Gastroesophageal sphincter (tissue), 4 donors: ENCODE measurements at places on chromosomes 2 and 18. TPM values are rescaled to one million over a fixed set of nuclear protein-coding genes. Genes with fewer than 3 reads are reported as not detected.

- no peak for ATAC-seq
Measured at GRCh38 chr2:112597537-112598322, 13.3 kb downstream of the CHCHD5 start.

GRCh38 chr18:78984941-78985784, 5.5 kb downstream of the SALL3 start:
- no peak for ATAC-seq

DNA sequence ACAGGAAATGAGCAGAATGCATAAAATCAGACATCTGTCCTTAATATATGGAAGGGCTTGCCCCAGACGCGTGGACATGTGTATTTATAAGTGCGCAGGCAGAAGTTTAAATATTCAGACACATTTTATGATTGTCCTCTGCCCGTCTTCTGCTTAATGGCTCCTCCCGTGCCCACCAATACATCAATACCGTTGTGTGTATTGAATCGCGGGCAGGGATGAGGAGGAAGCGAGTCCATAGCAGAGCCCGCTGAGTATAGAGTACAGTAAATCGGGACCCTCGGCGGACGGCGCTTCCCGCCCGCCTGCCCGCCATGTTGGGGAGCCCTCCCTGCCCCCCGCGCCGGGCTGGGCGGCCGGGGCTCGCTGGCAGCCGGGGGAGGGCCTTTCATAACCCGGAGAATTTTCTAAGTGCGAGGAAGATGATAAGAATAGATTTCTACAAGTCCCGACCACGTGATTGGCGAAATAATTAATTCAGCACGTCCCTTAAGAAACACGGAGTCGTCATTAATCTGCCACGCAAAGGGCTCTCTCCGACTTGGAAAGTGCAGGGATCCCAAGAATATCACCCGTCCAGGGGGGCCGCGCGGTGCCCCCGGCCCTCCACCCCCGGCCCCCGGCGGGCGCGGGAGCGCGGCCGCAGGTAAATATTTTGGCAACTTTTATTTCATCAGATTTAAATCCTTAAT, at the start of gene HOXD3:
HOXD3 (plus strand) TSS at position 501 of the 692 bp plus-strand sequence. CDS start 11,808 bp downstream, outside the sequence.
- no peak for ATAC-seq

DNA sequence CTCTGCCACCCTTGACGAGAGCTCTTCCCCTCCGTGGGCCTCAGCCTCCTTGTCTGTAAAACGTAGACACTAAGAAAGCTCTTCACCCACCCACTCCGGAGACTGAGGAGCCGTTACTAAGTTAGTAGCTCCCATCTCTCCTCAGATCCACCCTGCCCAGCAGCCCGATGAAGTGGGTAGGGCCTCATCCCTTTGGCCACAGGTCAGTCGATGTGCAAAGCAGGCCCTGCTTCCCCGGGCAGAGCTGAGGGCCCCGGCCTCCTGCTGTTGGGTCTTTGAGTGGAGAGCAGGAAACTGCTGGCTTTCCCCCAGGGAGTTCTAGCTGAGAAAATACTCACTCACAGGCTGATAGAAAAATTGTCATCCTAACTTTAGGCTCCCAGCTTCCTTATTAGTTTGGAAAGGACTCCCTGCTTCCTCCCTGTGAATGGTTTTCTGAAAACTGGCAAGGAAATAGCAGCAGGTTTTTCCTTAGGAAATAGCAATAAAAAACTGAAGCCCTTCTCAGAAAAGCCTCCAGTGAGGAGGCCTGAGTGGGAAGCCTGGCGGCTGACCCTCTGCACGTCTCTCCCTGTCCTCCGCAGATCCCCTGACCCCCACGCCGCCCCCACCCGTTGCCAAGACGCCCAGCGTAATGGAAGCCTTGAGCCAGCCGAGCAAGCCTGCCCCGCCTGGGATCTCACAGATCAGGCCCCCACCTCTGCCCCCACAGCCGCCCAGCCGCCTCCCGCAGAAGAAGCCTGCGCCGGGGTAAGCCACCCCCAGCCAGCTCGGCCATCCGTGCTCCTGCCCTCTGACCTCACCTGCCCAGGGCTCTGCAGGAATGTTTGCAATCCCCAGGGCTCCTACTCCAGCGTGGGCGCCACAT, 30.2 kb downstream of the ITGB1BP1 start:
- peak; percentile 47 for ATAC-seq

- peak; percentile 85 for ATAC-seq
Measured at GRCh38 chr2:231530099-231531011, at the start of gene NMUR1. NMUR1 (minus strand) TSS chr2:231530445; CDS start chr2:231530361, 84 bp downstream.

DNA sequence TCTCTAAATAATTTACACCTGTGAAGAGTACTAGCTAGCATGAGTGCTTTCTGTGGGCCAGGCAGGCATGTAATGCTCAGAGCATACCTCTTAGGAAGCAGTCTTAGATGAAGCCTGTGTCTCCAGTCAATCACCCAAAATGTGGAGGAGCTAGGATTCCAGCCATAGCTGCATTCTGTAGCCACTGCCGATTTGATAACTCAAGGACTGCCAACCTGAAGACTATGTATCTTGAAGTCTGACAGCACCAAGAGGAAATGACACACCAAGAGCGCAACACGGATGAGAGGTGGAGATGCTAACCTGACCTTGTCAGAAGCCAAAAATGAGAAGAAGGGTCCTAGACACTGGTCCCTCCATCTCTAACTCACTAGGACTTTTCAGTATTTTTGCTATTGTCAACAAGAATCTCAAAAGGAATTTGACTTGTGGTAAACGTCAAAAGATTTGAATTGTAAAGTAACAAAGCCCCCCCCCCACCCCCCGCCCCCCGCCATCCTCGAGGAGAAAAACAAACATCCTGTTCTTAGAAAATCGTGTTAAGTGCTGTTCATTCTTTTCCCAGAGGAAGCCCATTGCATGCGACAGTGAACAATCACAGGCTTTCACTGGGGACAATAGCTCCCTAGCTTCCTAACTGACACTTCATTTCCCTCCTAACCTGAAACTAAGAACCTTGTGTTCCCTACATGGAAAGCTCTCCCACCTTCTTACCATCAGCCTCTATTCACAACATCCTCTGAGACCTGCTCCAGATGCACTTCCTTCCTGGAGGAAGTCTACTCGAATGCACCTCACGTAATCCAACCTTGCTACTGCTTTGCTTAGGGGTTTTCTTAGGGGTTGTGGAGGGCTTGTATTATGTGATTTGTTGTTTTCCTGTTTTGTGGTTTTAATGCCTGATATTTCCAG, 14.7 kb downstream of the CDC42EP3 start:
- peak; percentile 34 for ATAC-seq

DNA sequence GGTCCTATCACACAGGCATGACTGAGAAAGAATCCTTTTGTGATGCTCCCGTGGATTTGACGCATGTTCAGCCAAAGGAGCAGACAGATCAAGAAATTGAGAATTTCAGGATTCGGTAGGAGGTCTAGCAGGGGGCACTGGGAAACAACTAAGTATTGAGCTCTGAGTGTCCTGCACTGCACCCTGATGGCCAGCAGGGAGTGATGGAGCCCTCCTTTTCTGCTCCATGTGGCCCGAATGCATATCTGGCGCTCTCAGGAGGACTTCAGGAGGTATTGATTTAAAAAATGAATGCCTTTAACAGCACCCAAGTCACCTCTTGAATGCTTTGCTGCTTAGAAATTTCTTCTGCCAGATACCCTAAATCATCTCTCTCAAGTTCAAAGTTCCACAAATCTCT, 58.0 kb downstream of the ZNF519 start:
- ATAC-seq: no peak

DNA sequence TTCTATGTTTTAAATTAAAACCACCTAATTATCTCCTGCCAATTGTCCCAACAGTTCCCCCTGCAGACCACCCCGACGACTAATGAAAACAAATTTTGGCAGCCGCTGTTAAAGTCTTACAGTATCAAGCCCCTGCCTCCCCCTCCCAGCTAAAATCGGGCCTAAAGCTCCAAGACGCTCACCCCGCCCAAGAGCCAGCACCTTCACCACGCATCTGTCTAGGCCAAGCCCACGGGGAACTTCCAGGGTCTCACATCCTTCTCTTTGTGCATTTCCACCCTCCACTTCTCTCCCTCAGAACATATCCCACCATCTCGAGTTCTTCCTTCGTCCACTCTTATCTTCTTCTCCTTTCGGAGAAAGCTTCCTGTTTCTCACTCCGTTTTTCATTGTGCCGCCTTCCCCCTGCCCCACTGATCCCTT, 445 bp downstream of the PRPF40A start:
- ATAC-seq: no peak

DNA sequence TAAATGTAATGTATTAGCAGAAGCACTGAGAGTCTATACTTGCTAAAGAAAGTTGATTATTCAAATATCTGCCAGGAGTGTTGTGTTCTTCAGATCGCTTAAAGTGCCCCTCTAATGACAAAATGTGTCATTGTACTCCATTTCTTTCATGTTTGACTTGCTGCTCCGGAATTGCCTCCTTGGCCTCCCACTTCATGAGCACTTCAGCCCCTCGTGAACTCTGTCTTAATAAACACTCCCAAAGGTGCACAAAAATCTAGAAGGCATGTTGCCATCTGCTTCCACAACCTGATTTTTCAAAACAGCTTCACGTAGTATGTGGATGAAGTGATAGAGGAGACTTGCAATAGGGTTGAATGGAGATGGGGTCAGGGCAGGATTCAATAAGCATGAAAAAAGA, 396.1 kb downstream of the TDRD15 start:
- ATAC-seq: no peak

- no peak for ATAC-seq
Measured at GRCh38 chr2:186757009-186757408, 63.1 kb downstream of the FAM171B start.

- no peak for ATAC-seq
Measured at GRCh38 chr2:28250006-28250405, 142.7 kb upstream of the FOSL2 start.

GRCh38 chr2:28528206-28528605, 32.3 kb downstream of the PLB1 start:
- ATAC-seq: no peak

DNA sequence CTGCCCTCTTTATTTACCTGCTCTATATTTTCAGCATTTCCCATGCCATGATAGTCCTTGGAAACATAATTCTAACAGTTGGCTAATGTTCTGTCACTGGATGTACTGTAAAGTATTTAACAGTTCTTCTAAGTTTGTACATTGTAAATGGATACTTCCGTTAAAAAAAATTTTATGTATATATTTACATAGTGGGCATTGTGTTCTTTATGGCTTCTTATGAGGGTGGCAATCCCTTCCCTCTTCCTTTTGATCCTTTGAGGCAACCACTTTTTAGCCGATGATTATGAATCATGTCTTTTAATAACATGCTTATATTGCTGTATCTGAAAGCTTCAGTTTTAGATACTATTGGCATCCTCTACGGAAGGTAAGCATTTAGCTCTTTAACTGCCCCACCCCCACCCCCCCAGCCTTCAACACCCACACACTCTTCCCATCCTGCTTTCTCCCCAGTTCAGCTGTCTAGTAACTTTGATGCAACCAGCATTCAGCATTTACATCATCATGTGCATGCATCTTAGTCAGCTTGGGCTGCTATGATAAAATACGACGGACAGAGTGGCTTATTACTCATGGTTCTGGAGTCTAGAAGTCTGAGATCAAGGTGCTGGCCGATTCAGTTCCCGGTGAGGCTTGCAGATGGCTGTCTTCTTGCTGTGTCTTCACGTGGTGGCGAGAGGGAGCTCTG, 21.0 kb upstream of the EDAR start:
- ATAC-seq: no peak

DNA sequence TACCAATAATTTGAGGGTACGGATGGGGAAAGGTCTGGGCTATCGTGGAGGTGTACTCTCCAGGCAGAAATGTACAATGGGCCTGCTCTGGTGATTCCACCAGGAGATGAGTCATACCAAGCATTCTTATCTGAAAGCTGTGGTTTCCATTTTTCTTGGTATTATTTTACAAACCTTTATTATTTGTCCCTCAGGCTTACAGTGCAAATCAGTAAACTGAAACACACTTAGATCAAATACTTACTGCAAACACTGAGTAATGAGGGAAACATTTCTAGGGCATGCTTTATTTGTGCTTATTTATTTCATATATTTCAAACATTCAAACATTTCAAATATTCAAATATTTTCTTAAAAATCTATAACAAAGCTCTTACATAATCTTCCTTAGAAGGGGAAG, 319.8 kb downstream of the RND3 start:
- ATAC-seq: no peak

GRCh38 chr2:66665124-66665984, 230.4 kb downstream of the MEIS1 start:
- no peak for ATAC-seq

- ATAC-seq: no peak
Measured at GRCh38 chr2:173134703-173135102, 59.1 kb downstream of the MAP3K20 start.

- ATAC-seq: peak; percentile 4
Measured at GRCh38 chr2:68251855-68252399, 405 bp downstream of the PPP3R1 start.

- no peak for ATAC-seq
Measured at GRCh38 chr2:161952783-161953191, 121.2 kb downstream of the DPP4 start.

DNA sequence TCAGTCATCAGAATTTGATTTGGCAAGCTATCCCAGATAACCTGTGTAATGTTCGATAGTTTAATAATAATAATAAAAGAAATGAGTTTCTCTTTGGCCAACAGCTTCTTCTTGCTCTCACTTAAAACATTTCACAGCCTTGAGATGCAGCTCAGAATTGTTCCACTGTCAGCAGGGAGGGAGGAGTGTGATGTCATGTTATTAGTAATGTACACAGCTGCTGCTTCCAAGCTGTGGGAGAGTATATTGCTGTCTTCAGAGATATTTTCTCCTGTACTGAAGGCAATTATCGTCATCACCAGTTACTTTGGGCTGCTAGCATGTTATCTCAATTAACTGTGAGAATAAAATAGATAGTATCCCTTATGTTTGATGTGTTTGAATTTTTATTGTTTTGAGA, 146.9 kb upstream of the MAP3K20 start:
- no peak for ATAC-seq

DNA sequence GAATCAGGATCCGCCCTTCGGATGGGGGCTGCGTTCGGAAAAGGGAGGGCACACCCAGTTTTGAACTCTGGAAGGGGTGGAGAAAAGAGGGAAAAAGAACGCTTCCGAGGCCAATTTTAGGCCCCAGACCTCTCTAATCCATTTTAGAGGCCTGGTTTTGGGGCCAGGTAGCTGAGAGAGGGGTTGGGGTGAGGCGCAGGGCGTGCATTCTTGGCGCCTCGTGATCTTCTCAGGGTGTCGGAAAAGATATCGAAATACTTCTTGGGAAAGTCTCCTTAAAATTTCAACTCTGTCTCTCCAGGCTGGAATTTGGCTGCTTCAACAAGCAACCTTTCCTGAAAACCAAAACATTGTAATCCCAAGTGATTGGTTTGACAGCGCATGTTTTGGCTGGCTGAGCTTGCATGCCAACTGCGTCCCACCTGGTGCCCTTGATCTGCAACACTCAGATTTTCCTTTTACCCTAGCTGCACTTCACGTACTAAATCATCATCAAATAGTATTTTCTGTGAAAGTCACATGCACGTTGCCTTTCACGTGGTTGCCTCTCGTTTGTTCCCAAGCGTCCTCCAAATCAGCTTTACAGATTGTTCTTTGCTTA, 864 bp upstream of the XPO1 start:
- ATAC-seq: peak; percentile 0

GRCh38 chr18:77035380-77036187, 97.0 kb downstream of the MBP start:
- ATAC-seq: peak; percentile 36

The LHCGR gene
- 2.2 TPM for total RNA-seq

The G6PC2 gene
- total RNA-seq: not detected

The RFTN2 gene
- total RNA-seq: 4.2 TPM

The AMER3 gene
- not detected for total RNA-seq

The SCYGR4 gene
- not detected for total RNA-seq

The PROM2 gene
- total RNA-seq: 11.4 TPM

The DNAH7 gene
- total RNA-seq: 0.62 TPM

The CCDC85A gene
- total RNA-seq: 7.0 TPM

The GPR45 gene
- total RNA-seq: not detected

The FBXO48 gene
- 0.67 TPM for total RNA-seq
